ENCODE measurements at places on chromosomes 6 and 20.

DNA sequence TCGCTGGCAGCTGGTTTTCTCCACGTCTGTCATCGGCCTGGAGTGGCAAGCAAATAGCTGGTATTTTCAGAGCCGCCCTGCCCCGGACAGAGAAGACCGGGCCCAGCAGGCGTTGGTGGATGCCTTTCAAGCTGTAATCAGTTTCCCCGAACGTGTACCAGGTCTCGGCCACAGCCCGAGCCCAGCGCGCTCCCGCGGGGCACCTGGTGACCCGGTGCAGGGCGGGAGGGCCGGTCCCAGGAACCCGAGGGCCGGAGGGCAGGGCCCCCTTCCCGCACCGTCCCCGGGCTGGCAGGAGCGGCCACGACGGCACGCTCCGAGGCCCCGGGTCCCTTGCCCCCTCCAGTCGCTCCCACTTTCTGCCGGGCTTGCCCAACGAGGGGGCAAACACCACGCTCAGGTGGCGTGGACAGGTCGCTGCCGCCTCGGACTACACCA lies 348 bp upstream of the PYGB start:
- no peak for DNase-seq

DNA sequence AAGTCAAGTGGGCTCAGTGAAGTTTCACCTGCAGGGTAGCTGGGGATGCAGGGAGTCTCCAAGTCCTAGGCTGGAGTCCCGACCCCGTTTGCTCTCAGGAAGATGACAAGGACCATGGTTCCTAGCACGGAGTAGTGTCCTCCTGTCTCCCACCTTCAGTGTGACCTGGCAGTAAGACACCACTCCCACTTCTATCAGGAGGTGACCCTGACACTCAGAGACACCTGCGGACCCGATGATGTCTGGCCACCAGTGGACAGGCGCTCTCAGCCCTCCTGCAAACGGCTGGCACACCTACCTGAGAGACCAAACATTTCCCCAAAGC lies 1.1 kb downstream of the SOD2 start:
- no peak for DNase-seq

GRCh38 chr6:5729813-5730517 lies 276.8 kb downstream of the NRN1 start:
- DNase-seq = no peak

DNA sequence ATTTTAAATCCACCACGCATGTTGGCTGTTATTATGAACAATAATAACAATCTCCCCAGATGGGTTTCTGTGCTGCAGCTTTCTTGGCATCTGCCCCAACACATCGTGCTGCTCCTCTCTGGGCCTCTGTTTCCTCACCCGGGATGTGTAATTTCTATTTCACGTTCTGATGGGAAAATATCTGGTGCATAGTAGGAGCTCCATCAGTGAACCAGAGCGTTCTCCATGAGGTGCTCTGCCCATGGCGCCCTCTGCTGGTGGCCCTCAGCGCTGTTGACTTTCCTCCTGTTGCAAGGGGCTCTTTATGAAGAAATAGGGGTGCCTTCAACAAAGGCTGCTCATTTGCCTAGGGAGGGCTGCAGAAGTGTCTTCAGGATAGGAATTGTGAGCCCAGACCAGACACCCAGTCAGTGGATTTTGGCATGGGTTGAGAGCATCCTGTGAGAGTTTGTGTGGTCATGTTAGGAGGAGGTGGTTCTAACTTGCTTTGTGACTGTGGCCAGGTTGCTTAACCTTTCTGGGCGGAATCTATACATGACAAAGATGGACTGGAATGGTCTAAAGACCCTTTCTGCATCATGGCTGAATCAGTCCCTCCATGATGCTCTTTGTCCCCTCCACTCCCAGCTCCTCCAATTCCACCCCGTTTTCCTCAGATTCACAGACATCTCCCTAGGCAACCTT lies 8.1 kb downstream of the SCRT2 start:
- DNase-seq = no peak

- no peak for DNase-seq
Observed at GRCh38 chr6:17388365-17388764, 5.0 kb upstream of the CAP2 start.

DNA sequence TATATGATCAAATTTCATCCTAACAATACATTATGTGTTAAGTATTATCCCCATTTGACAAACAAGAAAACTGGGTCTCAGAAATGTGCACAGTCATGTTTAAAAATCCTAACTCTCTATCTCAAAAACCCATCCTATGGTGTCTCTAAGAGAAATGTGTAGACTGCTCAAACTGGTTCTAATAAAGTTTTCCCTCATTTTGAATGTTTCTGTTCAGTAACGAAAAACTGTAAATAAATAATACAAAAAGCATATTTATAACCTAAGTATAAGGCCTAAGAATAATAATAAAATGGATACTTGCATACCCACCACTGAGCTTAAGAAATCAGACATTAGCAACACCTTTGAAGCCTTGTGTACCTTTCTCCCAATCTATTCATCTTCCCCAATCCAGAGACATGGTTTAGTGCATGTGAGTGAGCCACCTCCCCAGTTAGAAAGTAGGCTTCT lies 39.0 kb downstream of the TNFAIP3 start:
- DNase-seq = no peak

GRCh38 chr6:112199001-112199403 lies 55.4 kb downstream of the LAMA4 start:
- no peak for DNase-seq

GRCh38 chr6:41549673-41550072 lies 3.5 kb downstream of the FOXP4 start:
- no peak for DNase-seq

DNA sequence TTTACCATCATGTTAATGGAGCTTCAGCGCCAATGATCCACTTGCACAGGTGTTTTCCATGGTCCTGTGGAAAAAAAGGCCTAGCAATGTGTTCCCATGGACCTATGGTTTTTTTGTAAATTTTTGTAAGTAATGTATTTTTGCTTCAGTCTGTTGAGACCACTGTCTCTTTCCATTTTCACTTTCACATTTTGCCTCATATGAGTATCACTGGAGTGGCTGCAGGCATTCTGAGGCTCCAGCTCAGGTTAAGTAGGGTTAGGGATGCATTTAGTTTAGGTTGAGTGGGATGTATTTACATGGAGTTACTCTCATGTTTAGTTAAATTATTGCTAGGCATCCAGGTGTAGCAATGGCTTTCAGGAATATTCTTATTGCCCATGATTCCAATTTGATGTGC lies 19.2 kb upstream of the LMBRD1 start:
- no peak for DNase-seq

DNA sequence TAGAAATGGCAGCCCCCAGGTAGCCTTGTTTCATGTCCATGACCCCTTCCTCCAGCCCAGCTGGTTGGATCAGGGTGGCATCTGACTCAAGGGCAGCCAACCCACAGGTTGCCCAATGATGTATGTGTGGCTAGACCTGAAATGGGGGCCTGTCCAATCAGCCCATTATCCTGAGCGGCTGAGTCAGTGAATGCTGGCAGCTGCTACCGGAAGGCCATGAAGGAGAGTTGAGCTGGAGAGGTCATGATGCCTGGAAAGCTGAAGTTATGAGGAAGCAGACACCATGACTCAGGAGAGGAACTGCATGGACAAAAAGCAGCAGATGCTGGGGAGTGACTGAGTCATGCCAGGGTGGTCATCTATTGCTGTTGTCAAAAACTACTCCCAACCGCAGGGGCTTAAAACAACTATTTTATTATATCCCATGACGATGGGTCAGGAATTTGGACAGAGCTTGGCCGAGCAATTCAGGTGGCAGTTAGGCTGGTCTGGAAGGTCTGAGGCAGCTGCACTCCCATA lies 67.3 kb downstream of the MDGA1 start:
- peak; percentile 92 for DNase-seq

- DNase-seq = no peak
Observed at GRCh38 chr20:2538931-2539720, 2.8 kb downstream of the TMC2 start.

DNA sequence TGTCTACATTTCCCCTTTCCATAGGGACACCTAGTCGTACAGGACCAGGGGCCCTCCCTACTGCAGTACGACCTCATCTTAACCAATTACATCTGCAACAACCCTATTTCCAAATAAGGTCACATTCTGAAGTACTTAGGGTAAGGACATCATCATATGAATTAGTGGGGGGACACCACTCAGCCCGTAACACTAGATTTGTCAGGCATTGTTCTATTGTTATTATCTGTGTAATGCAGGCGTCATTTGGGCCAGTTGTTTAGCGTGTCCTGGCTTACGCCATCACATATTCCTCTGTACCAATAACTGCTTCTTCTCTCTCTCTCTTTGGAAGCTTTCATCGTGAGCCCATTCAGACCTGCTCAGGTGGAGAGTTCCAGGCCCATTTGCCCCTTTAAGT lies 89.3 kb downstream of the CAP2 start:
- no peak for DNase-seq

DNA sequence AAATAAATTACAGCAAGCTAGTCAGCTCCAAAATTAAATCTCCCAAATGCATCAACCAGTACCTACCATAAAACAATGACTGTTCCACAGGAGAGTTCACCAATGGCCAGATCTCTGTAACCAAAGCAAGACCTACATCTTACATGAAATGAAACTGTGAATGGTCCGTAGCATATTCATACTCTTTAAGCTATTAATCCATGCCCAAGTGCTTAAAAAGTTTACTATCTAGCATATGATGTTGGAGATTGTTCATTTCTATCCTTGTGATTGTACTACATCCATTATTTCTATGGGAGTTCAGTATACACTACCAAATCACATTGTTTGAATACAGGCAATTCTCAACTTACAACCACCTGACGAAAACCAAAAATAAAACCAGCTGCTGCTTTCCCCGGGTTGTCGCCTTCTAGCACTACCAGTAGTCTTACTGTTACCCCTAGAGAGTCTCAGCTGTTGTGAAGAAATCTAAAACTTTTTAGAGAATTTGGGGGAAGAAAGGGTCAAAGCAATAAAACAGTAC lies 38.0 kb downstream of the HIVEP2 start:
- DNase-seq = no peak

- no peak for DNase-seq
Observed at GRCh38 chr20:34337982-34338726, 24.9 kb upstream of the ITCH start.

GRCh38 chr6:33915134-33915533 lies 111.3 kb upstream of the MLN start:
- DNase-seq = no peak

DNA sequence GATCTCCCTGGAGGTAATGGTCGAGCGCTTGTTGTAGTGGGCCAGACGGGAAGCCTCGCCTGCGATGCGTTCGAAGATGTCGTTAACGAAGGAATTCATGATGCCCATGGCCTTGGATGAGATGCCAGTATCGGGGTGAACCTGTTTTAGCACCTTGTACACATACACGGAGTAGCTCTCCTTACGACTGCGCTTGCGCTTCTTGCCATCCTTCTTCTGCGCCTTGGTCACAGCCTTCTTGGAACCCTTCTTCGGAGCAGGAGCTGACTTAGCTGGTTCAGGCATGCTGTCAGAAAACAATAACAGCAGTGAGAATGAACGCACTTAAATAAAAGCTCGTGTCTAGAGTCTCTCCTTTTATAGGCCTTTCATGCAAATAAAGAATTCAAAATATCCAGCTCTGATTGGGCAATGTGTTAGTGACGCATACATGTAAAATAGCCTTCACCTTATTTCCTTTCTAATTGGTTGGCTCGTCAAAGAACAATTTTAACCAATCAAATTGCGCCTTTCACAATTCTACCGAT lies 129.2 kb downstream of the HFE start:
- peak; percentile 98 for DNase-seq

- DNase-seq = no peak
Observed at GRCh38 chr20:11922561-11922960, 4.9 kb downstream of the BTBD3 start.

GRCh38 chr6:160198606-160199211 lies 59.9 kb downstream of the SLC22A2 start:
- DNase-seq = no peak

DNA sequence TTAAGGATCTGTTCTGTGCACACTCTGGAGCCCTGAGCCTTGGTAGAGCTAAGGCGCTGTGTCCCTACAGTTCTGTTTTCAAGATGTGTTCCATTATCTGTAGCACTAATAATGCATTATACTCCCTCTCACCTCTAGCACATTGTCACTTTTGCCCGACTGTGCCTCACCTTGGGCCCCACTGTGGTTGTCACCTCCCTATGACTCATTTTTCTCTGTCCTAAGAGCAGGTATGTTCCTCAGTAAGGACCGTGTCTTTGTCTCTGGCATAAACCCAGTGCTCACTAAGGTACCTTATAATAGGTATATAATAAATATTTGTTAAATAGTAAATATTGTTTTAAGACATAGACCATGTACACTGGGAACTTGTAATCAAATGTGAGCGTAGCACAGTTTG lies 942.5 kb upstream of the CITED2 start:
- DNase-seq = no peak

DNA sequence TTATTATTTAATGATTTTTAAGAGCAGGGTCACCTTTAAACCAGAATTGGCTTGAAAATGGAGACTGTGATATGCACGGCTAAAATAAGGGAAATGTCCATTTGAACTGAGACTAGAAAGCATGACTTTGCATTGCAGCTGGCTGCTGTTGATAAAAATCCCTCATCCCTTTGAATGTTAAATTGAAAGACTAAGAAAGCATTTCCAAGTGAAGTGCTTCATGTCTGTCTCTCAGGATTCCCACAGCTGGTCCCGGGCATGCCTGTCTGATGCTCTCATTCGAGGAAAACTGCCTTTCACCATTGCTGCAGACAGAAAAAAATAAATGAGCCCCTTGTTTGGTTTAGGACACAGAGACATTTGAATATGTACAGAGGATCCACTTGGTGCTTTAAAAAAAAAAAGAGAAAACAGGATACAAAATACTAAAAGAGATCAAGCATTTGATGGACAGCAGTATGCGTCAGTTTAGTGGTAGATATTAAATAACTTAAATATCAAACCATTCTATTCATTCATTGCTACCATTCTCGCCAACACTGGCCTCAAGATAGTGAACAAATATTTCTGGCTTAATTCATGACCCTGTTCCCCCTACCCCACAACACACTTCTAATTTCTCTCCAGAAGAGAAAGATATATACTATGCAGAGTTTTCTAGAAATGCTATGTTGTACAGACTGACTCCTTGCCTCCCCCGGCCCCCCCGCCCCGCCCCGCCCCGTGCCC lies 55.0 kb downstream of the TBC1D7 start:
- no peak for DNase-seq

- DNase-seq = no peak
Observed at GRCh38 chr6:95530176-95530819, 47.0 kb upstream of the MANEA start.

GRCh38 chr20:45946149-45946970 lies 11.9 kb downstream of the PCIF1 start:
- DNase-seq = no peak

DNA sequence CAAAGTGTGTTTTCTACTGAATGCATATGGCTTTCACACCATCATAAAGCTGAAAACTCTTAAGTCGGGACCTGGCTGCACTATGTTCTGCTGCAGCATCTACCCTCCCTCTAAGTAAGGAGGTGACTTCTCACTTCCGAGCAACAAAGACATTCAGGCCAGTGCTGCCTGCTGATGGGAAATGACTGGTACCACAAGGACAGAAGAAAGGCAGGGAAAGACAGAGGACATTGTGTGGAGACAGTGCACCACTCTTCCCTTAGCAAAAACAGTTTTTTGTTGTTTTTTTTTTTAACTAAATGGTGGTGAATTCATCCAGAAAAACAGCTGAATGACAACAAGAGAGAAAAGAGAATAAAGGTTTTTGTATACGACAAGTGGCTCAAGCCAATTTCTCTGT lies 81.5 kb downstream of the MAP7 start:
- no peak for DNase-seq

GRCh38 chr20:62117362-62117646 lies 5.0 kb upstream of the LSM14B start:
- no peak for DNase-seq

GRCh38 chr6:134391205-134391604 lies 73.3 kb upstream of the SGK1 start:
- no peak for DNase-seq

GRCh38 chr6:13248994-13249393 lies 79.3 kb downstream of the TBC1D7 start:
- DNase-seq = no peak
